Ureter (tissue), 1 donor: ENCODE measurements at places on chromosomes 5 and 9. TPM values are rescaled to one million over a fixed set of nuclear protein-coding genes. Genes with fewer than 3 reads are reported as not detected.
A peak's percentile ranks its signal among the peaks of the same experiment; 100 is the strongest.

TRIM36 gene
- 0.62 TPM for total RNA-seq

PLAC8L1 gene
- total RNA-seq: 1.1 TPM

SNCB gene
- not detected for total RNA-seq

APBA1 gene
- 21.1 TPM for total RNA-seq

MUSK gene
- total RNA-seq: not detected

COMMD10 gene
- 51.9 TPM for total RNA-seq

TPRN gene
- 17.6 TPM for total RNA-seq

ADAMTS16 gene
- total RNA-seq: 0.52 TPM

DNA sequence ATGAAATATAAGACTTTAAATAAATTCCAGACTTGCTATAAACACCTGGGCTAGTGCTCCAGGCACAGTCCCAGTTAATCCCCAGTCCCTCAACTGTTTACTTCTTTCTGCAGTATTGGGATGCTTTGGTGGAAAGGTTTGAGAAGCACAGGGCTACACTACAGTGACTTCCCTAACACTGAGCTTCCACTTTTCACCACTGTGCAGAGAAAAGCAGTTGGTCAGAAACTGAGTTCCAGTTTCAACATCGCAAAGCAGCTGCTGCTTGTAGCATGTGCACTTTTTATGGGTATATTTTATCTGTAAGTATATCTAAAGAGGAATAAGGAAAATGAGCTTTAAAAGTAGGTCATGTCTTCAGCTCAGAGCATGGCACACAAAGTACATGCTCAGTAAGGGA, 339.7 kb downstream of the NTRK2 start:
- no peak for DNase-seq

DNA sequence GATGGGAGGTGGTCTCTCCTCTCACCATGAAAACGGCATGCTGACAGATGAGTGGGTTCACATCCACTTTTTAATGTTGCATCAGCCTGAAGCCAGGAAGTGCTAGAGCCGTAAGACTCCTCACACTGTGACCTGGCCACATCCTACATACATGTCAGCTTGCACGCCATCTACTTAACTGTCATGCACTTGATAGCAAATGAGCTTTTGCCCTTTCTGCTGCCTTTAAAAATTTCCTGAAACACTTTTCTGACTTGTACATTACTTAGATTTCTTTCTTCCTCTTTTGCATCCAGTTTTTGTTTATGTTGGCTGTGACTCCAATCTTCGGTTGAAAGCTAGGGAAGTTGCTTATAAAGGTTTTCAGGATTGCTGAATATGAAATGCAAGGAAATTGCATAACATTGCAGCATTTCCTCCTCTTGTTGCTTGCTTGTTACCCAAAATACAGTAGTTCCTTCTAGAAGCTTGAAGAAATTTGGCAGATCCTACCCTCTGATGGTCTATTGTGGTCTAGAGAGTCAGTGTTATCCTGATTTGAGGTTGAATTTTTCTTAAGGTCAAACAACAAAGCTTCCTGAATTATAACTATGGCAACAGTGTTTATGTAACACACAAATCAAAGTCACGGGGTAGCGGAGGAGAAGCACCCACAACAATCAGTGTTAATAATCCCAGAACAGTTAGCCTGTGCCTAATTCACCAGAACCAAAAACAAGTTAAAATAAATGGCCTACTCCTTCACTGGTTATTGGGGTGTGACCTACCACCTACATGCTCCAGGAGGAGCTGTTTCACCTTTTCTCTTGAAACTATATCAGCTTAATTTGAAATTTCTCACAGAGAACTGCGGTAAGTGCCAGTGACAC, 232.5 kb downstream of the ARHGAP26 start:
- no peak for DNase-seq

DNA sequence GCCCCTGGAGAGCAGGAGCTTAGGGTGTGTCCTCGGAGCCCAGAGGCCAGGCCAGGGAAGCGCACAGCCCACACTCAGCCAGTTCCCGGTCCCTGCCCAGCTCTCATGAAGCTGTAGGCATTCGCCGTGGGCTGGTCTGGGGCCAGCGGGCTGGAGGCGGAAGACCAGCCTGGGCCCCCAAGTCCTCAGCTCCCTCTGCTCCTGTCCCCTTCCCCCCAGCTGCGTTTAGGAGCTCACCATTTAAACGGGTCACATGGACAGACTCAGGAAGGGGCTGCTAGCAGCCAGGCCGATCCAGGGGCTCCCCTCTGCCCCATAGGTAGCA, 17.4 kb downstream of the DNLZ start:
- DNase-seq: no peak

GRCh38 chr9:38153152-38153909, 84.3 kb upstream of the SHB start:
- no peak for DNase-seq

- no peak for DNase-seq
Observed at GRCh38 chr5:53613061-53613460, 52.6 kb downstream of the NDUFS4 start.

- DNase-seq: peak; percentile 69
Observed at GRCh38 chr5:10563945-10564837, at the start of gene ANKRD33B. Gene ANKRD33B (plus strand): TSS chr5:10564070. CDS start chr5:10564468, 398 bp downstream.

GRCh38 chr9:72675586-72675985, 154.2 kb downstream of the TMC1 start:
- no peak for DNase-seq

GRCh38 chr9:130493021-130493420, 48.3 kb downstream of the ASS1 start:
- no peak for DNase-seq

DNA sequence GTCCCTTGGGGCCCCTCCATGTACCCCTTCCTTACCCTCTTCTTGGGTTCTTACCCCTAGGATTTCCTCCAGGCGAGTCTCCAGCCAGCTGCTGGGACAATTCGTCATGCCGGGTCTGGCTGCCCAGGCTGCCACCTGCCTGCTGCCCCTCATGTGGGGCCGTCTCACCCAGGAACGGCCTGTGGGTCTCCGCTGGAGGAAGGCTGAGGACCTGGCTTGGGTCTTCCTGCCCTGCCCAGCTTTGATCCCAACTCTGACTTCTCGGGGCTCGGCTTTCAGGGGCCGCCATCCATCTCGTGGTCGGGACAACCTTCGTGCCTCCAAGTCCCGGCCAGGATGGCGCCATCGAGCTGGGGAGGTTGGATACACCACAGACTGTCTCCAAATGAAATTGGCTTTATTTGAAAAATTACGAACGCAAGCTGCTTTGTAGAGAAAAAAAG, 38.1 kb downstream of the HMCN2 start:
- DNase-seq: no peak

- DNase-seq: no peak
Observed at GRCh38 chr9:136002881-136003280, 41.7 kb upstream of the UBAC1 start.

GRCh38 chr9:2749485-2749884, 32.2 kb downstream of the KCNV2 start:
- DNase-seq: no peak

GRCh38 chr9:76223749-76224340, 170.4 kb downstream of the RFK start:
- no peak for DNase-seq
